ENCODE measurements at places on chromosomes 3 and 15. TPM values are rescaled to one million over a fixed set of nuclear protein-coding genes. Genes with fewer than 3 reads are reported as not detected.

The CEMIP gene
- 0.68 TPM for total RNA-seq

The SEC11A gene
- total RNA-seq: 194 TPM

The P3H2 gene
- 66.5 TPM for total RNA-seq

The HRG gene
- total RNA-seq: not detected

The CYP11A1 gene
- 1,434 TPM for total RNA-seq

The CHDH gene
- 0.17 TPM for total RNA-seq

The PPARG gene
- total RNA-seq: 3.1 TPM

The RHCG gene
- 1.8 TPM for total RNA-seq

GRCh38 chr3:127296166-127296565, 8.3 kb upstream of the PRR20G start:
- DNase-seq: no peak
- no peaks in the 10 kb centered on the region for H3K4me1 ChIP-seq
- no peak overlapping the region for H3K27ac ChIP-seq
- H3K4me3 ChIP-seq: no peak overlapping the region
- H3K36me3 ChIP-seq: no peaks in the 10 kb centered on the region
- no peaks in the 10 kb centered on the region for H3K27me3 ChIP-seq

DNA sequence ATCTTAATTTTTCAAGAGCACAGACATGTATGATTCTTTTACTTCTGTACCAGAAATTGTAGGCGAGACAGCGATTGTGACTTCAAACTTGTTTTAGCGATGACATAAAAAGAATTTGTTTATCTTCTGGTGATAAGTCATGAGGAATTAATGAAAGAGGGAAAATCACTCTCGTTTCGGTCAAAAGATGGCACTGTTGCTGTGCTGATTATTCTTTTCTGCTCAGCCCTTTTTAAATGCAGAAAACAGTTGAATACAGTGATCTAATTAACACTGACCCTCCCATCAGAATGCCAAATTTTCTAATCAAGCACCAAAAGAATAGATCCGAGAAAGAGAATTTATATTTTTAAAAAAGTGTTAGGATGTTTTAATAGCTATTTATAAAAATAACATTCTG, 52.6 kb downstream of the NSUN3 start:
- H3K4me3 ChIP-seq: no peak overlapping the region
- no peak for DNase-seq
- no peaks in the 10 kb centered on the region for H3K36me3 ChIP-seq
- no peaks in the 10 kb centered on the region for H3K27me3 ChIP-seq
- H3K4me1 ChIP-seq: peaks cover 9% of the 10 kb centered on the region

DNA sequence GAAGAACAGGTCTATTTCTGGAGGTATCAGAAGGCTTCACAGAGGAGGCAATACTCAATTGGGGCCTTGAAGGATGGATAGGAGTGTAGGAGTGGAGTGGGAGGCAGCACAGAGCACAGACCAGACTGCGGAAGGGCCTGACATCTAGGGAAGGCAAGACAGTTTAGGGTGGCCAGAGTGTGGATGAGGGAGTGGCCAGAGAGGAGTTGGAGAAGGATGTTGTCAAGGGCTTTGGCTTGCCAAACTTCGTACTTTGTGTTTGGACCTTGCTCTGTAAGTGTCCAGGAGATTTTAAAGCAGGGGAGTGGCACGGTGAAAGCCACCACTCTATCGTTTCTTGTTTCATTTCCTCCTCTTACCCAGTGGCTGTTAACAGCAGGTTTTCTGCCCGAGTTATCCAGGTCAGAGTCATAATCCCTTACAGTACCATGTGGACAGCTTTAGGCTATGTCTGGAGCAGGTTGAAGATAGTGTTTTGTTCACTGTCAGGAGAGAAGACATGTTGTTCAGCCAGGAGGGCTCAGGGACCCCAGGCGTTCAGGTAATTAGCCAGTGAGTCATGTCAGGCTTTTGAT, 12.3 kb downstream of the SMAD3 start:
- no peaks in the 10 kb centered on the region for H3K27me3 ChIP-seq
- no peak for DNase-seq
- H3K4me3 ChIP-seq: no peak overlapping the region

- no peak overlapping the region for H3K4me3 ChIP-seq
- no peaks in the 10 kb centered on the region for H3K36me3 ChIP-seq
- no peaks in the 10 kb centered on the region for H3K4me1 ChIP-seq
- no peak for DNase-seq
- H3K27me3 ChIP-seq: no peaks in the 10 kb centered on the region
Observed at GRCh38 chr3:16496008-16496407, 17.5 kb downstream of the RFTN1 start.

DNA sequence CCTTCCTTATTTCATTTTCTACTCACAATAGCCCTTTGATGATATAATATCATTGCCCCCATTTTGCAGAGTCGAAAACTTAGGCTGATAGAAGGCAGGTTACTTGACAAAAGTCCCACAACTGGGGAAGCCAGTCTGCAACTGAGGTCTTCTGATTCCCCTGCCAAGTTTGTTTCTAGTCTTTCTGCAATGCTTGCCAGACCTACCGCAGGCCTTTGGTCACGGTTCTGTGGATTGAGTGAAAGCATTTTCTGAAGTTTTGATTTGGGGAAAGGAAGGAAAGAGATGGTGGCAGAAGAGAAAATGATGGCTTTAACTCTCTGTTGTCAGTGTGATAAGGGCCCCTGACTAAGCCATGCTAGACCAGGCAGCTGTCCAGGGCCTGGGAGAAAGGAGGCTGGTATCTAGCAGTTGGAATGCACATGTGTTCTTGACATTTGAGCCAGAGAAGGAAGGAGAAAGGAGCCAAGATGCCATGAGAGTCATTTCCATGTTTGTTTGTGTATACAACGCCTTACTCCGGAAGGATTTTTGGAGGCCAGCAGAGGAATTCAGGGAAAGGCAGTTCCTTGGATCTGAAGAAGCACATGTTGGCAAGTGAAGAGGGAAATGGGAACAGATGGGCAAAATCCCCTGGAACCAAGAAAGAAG, 29.9 kb downstream of the FAH start:
- peak; percentile 76 for DNase-seq
- peaks cover 47% of the 10 kb centered on the region for H3K4me1 ChIP-seq
- no peaks in the 10 kb centered on the region for H3K36me3 ChIP-seq
- H3K27me3 ChIP-seq: no peaks in the 10 kb centered on the region
- no peak overlapping the region for H3K27ac ChIP-seq

- no peaks in the 10 kb centered on the region for H3K36me3 ChIP-seq
- peak; percentile 93 for DNase-seq
- H3K27me3 ChIP-seq: no peaks in the 10 kb centered on the region
Observed at GRCh38 chr3:58052373-58053273, 44.4 kb downstream of the FLNB start.

GRCh38 chr3:98376631-98377030, 13.8 kb upstream of the OR5K3 start:
- no peaks in the 10 kb centered on the region for H3K36me3 ChIP-seq
- H3K27me3 ChIP-seq: no peaks in the 10 kb centered on the region
- no peak overlapping the region for H3K4me3 ChIP-seq
- no peak overlapping the region for H3K27ac ChIP-seq

DNA sequence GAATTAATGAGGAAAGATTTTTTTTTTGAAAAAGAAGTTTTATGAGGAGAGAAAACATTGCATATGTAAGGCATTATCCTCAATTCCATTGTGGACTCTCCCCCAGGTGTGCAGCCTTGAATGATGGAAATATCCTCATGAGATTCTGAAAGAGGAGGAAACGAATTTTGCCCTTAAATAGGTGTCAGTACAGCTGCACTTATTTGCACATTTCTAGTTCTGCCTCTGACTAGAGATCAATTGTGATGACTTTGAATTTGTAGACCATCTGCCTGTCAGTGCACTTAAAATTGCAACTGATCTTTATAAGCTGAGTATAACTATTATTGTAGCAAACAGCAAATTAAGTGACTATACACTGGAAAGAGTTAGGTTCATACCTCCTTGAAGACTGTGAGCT, 141.8 kb downstream of the UBE2E2 start:
- no peaks in the 10 kb centered on the region for H3K36me3 ChIP-seq
- H3K27ac ChIP-seq: no peak overlapping the region
- H3K4me3 ChIP-seq: no peak overlapping the region
- no peaks in the 10 kb centered on the region for H3K27me3 ChIP-seq
- no peaks in the 10 kb centered on the region for H3K4me1 ChIP-seq
- no peak for DNase-seq

GRCh38 chr15:58165661-58166060, 27.5 kb downstream of the AQP9 start:
- H3K27ac ChIP-seq: no peak overlapping the region
- H3K36me3 ChIP-seq: no peaks in the 10 kb centered on the region
- DNase-seq: peak; percentile 48

DNA sequence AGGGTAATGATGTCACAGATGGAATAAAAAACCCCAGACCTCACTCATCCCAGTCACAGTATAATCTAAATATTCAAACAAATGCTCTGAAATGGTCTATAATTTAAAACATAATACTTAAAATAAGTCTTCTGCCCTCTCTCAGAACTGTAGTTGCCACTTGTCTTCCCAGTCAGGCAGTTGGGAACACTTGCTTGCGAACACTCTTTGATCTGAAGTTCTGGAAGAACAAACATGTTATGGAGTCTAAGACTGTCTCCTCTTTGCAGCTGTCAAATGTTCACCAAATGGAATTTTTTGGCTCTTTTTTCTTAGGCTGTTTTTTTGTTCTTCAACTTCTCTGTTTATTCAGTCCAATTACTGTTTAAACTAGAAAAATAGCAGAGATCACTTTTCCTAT, 711.1 kb upstream of the GOLIM4 start:
- no peaks in the 10 kb centered on the region for H3K27me3 ChIP-seq
- DNase-seq: no peak
- no peak overlapping the region for H3K27ac ChIP-seq
- no peak overlapping the region for H3K4me3 ChIP-seq
- no peaks in the 10 kb centered on the region for H3K4me1 ChIP-seq

DNA sequence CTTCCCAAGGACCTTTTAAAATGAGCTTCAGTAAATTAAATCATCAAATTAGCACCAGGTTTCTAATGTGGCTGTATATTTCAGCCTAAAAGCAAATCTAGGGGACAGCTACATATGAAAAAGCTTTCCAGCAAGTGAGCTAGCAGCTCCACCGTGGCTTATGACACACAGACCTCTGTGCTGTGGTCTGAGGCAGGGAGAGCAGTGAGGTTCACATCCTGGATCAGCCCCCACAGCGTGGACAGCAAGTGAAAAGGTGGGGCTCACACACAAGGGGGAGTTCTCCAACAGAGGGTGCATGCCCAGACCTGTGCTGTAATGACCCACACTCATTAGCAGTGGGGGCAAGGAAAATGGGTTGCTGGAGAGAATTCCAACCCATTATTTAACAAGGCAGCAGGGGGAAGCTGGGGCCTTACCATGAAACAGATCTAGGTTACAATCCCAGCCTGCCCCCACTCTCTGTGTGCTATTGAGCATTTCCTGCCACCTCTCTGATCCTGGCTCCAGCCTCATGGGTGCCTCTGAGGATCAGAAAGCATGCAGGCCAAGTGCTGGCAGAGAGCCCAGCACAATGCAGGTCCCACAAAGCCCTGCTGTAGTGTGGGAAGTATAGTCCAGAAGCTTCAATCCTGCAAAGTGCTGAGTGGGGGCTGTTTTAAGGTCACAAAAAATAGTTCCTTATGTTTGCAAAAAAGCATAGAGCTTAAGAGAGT, 48.2 kb downstream of the RASGRF1 start:
- no peaks in the 10 kb centered on the region for H3K27me3 ChIP-seq
- H3K27ac ChIP-seq: no peak overlapping the region
- H3K4me3 ChIP-seq: no peak overlapping the region
- H3K36me3 ChIP-seq: no peaks in the 10 kb centered on the region
- no peaks in the 10 kb centered on the region for H3K4me1 ChIP-seq

GRCh38 chr3:82178291-82178690, 416.8 kb upstream of the GBE1 start:
- no peaks in the 10 kb centered on the region for H3K27me3 ChIP-seq
- H3K27ac ChIP-seq: no peak overlapping the region
- no peaks in the 10 kb centered on the region for H3K4me1 ChIP-seq
- H3K36me3 ChIP-seq: no peaks in the 10 kb centered on the region
- H3K4me3 ChIP-seq: no peak overlapping the region

- no peak overlapping the region for H3K27ac ChIP-seq
- no peak overlapping the region for H3K4me3 ChIP-seq
- no peaks in the 10 kb centered on the region for H3K36me3 ChIP-seq
- no peaks in the 10 kb centered on the region for H3K4me1 ChIP-seq
- H3K27me3 ChIP-seq: no peaks in the 10 kb centered on the region
Observed at GRCh38 chr3:60046210-60046609, 996.4 kb upstream of the CFAP20DC start.

Measured in adrenal gland (tissue), 19 donors.